Activated naive CD8-positive, alpha-beta T cell treated with anti-CD3 and anti-CD28 coated beads, Interleukin-2, amount 50 U/mL, for 16 hours (primary cell): ENCODE measurements at places on chromosomes 5 and 9.

DNA sequence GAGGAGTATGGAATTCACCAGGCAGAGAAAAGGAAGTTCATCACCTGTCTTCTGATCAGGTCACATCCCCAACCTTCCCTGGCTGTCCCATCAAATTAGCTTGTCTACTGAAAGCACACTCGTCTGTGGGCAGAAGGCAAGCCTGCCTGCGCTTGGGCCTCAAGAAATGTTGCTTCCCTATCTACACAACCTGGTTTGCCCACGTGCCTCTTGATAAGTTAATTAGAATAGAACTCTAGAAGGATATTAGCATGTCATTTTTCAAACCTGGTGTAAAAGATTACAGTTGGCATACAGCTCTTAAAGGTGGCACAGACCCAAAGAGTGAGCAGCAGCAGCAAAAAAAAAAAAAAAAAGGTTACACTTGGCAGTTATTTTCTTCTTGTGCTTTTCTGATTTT is 5.1 kb downstream of the TTC23L start:
- DNase-seq: no peak

- DNase-seq: no peak
Observed at GRCh38 chr5:173331287-173331686, 3.1 kb upstream of the STC2 start.

DNA sequence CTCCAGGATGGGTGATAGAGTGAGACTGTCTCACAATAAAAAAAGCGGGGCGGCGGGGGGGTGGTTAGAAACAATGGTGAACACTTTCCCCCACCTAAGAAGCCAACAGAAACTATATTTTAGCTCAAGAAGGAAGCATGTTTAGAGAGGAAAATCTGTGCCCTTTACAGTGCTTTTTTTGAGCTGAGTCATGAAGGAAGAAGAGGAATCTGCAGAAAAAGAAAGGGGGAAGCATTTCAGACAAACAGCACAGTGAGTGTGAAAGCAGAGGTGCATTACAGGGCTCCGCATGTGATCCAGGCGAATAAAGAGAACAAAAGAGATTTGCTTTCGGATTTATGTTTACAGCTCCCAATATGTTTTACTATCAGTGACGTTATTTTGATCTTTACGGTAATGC is 1504.6 kb upstream of the WWC1 start:
- DNase-seq: no peak

DNA sequence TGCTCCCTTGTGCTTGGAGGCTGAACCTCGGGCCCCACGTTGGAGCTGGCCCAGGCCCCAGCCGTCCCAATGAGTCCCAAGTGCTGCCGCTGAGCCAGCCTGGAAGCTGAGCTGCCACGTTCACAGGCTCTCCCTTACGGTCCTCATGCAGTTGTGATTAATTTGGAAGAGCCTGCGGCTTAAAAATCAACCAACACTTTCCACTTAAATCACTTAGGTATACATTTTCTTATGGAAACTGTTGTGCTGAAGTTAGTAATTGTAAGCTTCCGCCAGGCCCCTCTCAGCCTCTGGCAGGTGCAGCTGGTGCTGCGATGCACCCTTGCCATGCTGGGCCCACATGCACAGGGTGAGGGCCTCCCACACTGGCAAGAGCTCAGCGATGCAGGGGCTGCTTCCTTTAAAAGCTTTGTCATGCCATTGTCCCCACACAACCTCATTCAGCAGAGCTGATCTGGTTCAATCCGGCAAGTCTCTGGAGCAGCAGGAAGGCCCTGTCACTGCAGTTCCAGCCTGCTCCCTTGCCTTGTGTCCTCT is 61.0 kb downstream of the IPPK start:
- DNase-seq: no peak

GRCh38 chr9:14907360-14907685 is 2.9 kb downstream of the FREM1 start:
- DNase-seq: no peak

DNA sequence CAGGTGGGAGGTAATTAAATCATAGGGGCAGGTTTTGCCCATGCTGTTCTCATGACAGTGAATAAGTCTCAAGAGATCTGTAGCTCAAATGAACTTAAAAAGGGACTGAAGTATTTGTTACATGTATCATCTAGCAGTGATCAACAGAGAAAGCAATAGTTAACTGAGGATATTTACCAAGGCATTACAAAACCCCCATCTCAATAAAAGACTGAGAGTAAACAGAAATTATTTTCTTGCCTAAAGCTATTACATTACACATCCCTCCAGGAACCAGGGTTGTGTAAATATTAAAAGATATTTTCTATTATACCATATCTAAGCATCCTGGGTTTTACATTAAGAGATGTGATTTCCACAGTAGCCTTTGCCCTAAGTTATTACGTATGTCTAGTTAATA is 169.9 kb downstream of the CTNND2 start:
- no peak for DNase-seq

DNA sequence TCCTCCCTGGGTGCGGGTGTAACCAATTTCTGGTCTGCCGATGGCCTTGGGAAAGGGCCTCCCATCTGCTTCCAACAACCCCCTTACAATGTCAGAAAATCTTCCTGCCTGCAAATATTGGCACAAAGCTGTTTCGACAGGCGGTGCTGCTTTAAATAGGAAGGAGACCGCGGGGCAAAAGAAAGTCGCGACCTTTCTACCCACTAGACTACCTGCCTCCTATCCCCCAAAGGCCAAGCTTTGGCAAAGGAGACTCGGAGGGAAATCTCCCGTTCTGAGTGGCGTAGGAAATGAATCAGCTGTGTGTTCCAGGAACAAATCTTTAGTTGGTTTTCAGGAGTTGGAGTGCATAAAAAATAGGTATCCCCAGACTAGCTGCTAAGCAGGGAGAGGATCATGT is 36.8 kb upstream of the NFIB start:
- no peak for DNase-seq

- no peak for DNase-seq
Observed at GRCh38 chr9:129803676-129804060, 684 bp downstream of the TOR1B start.

GRCh38 chr5:77867914-77868313 is 91.8 kb upstream of the TBCA start:
- no peak for DNase-seq

GRCh38 chr9:83505282-83505681 is 32.9 kb downstream of the FRMD3 start:
- DNase-seq: no peak

DNA sequence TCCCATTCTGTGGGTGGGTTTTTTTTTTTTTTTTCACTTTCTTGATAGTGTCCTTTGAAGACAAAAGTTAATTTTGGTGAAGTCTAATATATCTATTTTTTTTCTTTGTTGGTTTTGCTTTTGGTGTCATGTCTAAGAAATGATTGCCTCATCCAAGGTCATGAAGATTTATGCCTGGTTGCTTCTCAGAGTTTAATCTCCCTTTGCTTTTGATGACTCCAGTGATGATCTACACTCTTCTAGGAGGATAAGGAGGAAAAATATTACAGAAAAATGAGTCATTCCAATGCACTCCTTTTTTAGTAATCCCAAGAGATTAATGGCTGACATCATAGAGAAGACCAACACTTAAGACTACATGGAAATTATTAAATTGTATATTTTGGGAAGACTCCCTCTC is 79.7 kb upstream of the ICE1 start:
- DNase-seq: no peak

DNA sequence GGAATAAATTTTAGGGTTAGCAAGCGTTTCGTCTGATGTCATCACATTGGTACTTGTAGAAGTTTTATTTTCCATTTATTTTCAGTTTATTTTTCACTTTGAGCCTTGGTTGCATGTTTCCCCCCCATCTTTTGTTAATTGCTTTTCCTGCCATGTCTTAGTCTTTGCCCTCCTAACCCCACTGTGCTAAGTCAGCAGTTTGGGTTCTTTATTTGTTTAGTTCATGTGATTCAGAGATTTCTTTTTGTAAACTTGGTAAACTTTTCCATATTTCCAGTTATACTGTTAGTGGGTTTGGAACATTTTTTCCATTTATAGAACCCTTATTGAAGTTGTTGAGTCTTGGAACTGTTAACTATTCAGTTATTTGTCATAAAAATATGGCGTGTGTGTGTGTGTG is 252.9 kb upstream of the ANKH start:
- no peak for DNase-seq

GRCh38 chr5:11084111-11084510 is 323.1 kb upstream of the DAP start:
- no peak for DNase-seq

DNA sequence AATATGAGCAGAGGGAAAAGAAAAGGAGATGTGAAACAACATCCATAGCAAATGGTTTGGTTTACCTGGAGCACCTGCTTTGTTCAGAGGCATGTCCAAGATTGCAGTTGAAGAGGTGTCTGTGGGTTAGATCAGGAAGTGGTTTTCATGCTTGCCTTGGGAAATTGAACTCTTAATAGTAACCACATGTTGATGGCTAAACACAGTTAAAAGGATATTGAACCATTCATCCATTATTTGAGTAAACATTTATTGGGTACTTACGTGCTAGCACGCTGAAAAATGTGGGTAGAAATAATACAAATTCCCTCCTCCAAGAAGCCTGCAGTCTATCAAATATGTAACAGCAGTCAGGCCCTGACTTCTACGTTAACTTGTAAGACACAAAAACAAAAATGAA is 235.7 kb upstream of the TNC start:
- no peak for DNase-seq
